ENCODE measurements at places on chromosomes 7 and 10. TPM values are rescaled to one million over a fixed set of nuclear protein-coding genes. Genes with fewer than 3 reads are reported as not detected.

The TUBB8 gene
- total RNA-seq, result not detected

The MMD2 gene
- not detected for total RNA-seq

The NME8 gene
- total RNA-seq, result 0.06 TPM

The PIP gene
- total RNA-seq, result not detected
